ENCODE measurements at places on chromosomes 16 and 17.

- no peak for DNase-seq
These were observed 12.3 kb upstream of the CCL2 start for GRCh38 chr17:34242587-34243363.

GRCh38 chr17:78966123-78966813, 13.5 kb downstream of the LGALS3BP start:
- no peak for DNase-seq

DNA sequence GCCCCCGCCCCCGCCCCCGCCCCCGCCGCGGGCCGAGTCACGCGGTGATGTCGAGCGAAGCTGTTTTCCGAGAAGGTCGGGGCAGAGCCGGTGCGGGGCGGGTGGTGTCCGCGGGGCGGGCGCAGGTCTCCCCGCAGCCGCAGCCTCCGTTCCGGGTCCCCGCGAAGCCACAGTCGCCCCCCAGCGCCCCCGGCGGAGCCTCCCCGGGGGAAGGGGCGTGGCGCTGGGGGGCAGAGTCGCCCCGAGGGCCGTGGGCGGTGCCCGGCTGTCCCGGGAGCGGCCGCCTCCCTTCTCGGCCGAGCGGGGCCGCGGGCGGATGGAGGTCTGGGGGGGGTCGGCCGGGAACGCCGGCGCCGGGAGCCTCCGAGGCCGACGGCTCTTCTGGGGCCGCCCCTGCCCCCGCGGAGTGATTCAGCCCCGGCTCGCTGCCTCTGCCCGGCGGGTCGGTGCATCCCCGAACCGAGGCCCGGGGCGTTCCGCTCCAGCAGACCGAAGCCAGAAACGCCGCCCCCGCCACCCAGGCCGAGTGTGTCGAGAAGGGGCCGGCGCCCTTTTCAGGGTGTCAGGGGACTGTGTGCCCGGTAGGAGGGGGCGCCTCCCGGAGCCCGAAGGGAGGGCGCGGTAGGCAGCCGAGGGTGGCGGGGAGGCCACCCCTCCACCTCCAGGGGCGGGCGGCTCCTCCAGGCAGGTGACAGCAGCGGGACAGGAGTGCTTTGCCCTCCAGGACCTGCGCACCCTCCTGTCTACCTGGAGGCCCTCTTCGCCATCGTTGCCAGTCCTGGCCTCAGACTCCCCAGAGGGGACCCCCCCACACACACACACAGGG, 1.7 kb downstream of the METRNL start:
- peak; percentile 47 for DNase-seq

DNA sequence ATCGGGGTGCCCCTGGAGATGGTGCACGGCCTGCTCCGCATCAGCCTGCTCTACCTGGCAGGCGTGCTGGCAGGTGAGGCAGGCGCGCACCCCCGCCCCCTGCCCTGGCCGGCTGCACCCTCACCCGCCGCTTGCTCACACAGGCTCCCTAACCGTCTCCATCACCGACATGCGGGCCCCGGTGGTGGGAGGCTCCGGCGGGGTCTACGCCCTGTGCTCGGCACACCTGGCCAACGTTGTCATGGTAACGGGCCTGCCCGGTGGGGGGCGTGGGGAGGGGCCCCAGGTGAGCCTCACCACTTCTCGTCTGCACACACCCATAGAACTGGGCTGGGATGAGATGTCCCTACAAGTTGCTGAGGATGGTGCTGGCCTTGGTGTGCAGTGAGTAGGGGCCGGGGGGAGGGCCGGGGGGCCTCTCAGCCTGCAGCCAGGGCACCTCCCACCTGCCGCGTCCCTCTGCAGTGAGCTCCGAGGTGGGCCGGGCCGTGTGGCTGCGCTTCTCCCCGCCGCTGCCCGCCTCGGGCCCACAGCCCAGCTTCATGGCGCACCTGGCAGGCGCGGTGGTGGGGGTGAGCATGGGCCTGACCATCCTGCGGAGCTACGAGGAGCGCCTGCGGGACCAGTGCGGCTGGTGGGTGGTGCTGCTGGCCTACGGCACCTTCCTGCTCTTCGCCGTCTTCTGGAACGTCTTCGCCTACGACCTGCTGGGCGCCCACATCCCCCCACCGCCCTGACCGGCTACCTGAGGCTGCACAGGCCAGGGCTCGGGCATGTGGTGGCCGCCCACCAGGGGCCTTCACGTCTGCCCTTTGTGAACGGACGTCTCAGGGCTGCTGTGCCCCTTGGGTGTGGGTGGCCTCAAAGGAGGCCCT, 2.1 kb downstream of the RHBDL1 start:
- DNase-seq = no peak

DNA sequence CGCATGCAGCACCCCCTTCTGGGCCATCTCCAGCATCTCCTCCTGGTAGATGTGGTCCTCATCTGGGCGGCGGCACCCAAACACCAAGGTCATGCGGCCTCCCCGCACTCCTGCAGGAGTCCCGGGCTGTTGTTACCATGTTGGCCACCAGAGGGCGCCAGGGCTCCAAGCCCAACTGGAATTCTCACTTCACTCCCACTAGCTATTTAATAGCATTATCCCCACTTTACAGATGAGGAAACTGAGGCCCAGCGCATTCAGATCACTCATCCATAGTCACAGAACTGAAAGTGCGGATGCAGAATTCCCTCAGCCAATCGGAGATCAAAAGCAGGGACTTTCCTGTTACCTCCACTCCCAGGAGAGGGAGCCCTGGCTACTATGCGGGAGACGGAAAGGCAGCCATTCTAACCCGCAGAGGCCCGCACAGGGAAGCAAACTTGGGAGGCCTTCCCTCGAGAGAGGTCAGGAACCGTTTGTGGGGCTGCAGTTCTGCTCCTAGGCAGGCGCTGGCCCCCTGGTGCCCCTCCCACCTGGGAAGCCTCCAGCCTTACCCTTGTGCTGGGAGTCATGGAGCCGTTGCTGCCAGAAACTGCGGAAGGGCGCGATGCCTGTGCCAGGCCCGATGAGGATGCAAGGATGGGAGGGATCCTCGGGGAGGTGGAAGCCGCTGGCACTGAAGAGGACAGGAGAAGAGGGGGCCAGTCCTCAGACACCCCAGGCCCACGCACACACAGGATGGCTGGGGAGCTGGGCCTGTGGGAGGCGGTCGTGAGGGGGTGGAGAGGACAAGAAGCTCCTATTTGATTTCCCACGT, 40.1 kb downstream of the NOS2 start:
- DNase-seq = peak; percentile 71

DNA sequence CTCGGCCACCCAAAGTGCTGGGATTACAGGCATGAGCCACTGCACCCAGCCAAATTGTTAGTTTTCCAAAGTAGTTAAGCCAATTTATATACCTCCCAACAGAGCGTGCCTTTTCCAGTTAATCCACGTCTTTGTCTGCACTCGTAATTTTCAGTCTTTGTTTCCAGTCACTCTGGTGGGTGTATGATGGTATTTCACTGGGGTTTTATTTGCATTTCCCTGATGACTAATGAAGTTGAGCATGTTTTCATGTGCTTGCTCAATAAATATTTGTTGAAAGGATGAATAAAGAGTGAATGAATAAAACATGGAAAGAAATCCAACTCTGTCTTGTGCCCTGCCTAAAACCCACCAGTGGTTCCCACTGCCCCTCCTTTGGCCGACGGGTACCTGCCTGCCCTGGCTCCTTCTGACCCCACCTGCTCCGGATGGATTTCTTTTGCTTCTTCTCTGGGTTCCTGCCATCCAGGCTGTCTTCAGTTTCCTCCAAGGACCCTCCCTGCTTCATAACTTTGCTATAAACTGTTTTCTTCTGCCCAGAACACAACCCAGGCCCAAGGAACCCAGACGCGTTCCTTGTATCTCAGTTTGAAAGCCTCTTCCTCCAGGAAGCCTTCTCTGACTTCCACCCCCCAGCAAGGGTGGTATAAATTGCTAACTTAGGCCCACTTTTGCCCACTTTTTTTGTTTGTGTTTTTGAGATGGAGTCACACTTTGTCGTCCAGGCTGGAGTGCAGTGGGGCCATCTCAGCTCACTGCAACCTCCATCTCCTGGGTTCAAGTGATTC, 3.0 kb upstream of the ABCC1 start:
- no peak for DNase-seq

DNA sequence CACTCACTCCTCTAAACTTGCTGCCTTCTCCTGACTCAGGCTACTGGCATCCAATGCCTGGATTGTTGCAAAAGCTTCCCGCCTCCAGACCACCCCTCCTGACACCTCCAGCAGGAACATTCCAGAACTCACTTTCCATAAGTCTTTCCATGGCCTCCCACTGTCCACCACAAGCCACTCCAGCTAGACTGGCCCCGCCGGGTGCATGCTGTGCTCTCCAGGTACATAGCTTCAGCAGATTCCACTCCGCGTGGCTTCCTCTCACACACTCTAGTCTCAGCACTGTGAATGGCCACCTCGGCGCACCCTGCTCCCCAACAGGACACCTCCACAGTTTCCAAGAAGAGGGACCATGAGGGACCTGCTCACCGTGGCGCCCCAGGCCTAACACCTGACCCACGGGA, 25.9 kb upstream of the FAAP100 start:
- no peak for DNase-seq

DNA sequence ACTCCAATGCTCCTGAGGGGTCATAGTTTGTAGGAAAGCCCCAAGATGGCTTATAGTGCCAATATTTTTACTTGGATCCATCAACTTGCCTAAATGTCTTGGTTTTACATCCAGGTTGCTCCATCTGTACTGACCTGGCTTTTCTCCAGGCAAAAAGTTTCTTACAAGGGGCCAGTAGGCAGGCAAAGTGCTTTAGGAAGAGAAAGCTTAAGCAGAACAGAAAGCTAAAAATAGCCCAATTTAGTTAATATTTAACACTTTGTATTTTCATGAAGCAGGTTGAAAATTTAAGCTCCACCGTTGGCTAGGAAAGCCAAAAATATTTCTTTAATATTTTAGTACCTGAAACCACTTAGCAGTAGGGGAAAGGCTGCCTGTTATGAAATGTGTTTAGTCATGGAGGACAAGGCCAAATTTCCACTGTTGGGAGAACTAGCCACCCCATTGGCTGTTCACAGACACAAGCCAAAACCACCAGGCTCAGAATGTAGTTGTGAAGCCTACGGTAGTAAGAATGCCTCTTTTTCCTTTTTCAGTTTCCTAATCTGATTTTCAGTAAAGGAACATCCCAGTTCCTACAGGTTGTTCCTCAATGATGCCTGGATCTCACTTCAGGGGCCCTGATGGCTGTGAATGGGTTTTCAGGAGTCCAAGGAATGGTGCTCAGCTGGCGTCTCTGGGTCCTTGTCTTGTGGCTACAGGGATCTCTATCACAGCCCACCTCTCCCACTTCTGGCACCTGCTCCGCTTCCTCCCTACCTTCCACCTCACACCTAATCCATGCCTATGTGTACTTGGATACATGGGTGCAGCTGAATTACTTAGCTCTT, 324.8 kb downstream of the PMP22 start:
- no peak for DNase-seq

DNA sequence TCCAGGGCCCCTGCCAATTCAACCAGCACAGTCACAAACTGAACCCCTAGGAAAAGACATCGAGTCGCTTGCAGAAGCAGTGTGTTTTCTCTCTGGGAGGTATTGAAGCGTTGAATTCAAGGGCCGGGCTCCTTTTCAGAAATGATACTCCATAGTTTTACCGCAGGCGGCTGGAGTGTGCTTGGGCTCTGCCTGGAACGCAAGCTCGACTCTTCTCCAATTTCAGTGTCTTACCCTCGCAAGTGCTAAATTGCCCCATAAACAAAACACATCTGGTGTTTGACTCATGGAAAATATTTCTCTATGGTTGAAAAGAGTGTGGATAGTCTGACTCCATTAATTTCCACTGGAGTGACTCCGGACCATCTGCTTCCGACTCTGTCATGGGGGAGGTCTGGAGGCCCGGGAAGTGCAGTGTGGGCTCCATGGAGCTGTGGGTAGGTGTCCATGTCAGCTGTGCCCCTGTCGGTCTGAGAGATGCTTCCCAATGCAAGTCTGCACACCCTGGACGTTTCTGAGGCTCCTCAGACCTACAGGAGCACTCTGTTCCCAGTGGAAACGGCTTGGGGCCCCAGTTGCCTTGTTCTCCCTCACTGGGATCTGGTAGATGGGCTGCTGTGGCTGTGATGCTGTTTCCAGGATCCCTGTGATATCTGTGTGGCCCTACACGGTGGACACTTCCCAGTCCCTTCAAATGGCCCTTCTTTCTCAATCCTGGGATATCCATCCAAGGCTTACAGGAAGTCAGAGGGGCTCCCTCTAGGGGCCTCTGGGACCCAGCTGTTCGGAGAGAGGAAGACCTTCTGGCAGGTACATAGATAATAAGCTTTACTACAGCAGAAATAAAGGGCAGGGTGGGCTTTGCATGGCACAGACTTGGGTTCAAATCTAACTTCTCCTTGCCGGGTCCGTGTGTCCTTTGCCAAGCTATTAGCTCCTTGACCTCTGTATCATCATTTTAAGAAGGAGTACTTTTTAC, 119.8 kb upstream of the CDH13 start:
- DNase-seq = no peak

DNA sequence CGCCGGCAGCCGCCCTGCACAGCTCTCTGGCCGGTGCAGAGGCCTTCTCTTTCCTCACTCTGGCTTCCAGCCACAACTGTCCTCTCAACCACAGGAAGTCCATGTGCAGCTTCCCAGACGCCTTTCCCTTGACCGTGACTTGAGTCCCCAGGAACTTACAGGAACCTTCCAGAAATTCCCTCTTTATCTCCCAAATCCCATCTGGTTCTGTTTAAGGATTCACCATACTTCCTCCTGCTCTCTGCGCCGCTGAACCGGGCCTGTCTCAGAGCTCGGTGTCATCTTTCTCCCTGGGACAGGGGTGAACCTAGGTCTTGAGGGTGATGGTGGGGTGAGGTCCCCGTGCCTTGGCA, 65.2 kb upstream of the ZNF469 start:
- no peak for DNase-seq

DNA sequence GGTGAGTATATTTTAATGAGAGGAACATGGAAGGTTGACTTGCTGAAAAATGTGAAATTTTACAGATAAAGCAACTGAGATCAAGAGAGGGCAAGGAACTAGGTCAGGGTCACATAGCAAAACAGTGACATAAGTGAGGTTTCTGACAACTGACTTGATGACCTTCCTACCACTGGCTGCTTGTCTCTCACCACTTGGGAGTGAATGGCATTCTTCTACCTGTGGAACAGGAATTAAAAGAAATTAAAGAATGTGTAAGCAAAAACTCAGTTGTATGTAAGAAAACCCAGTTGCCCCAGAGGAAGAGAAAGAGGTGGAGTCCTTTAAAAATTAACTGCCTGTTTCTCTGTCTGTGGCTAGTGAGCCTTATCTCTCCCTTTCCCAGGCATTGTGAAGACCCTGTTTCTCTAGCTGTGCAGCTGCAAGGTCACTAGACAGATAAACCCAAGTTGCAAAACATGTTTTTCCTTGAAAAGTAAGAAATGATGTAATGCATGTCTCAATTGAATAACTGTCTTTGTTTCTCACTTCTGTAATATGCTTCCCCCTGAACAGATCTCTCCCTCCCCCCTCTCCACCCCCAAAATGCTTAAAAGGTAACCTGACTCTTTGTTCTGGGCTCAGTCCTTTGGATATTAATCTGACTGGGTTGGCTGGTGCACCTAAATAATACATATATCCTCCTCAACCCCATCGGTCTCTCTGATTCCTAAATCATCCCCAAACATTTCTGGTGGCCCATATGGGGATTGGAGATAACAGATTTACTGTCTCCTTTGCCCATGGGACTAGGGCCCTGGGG, 23.4 kb downstream of the ACSM1 start:
- DNase-seq = no peak
